ENCODE measurements at places on chromosomes 7 and 10.

DNA sequence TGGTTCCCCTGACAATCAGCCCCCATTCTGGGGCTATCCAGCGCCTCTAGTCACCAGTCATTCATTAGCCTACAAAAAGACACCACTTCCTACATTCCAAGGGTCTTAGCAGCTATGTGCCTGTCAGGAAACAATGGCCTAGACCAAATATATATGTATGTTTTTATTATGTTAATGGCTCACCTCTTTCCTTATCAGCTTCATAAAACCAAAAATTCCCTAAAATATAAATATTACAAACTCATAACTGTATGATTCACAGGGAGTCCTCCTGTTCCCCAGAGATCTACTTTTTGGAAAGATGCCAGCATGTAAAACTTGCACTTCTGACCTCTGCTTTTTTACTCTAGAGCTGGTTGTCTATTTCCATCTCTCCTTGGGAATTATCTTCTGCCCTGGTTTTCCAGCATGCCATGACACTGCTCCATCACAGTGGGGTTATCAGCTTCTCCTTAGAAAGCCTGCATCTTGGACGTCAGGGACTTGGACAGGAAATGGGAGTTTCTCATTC, 79.2 kb downstream of the ABCA13 start:
- DNase-seq, result no peak

DNA sequence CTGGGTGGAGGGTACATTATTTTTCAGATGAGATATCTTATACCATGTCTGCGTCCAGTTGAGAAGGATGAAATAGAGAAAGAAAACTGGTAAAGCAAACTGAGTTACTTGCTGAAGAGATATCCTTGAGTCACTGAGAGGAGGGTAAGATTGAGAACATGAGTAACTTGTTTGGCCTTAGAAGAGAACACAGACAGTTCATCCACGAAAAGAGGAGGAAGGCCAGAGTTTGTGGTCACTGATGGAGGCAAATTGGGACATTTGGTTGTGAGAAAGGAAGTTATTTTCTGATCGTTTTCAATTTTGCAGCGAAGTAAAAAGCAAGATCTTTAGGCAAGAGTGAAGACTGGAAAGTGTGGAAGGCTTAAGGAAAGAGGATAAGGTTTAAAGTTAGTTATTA, 15.6 kb downstream of the MBL2 start:
- DNase-seq, result no peak

- DNase-seq, result peak; percentile 41
Measured at GRCh38 chr7:1236831-1237701, 4.4 kb downstream of the UNCX start.

- DNase-seq, result no peak
Measured at GRCh38 chr7:1073142-1073977, 14.6 kb upstream of the GPER1 start.

DNA sequence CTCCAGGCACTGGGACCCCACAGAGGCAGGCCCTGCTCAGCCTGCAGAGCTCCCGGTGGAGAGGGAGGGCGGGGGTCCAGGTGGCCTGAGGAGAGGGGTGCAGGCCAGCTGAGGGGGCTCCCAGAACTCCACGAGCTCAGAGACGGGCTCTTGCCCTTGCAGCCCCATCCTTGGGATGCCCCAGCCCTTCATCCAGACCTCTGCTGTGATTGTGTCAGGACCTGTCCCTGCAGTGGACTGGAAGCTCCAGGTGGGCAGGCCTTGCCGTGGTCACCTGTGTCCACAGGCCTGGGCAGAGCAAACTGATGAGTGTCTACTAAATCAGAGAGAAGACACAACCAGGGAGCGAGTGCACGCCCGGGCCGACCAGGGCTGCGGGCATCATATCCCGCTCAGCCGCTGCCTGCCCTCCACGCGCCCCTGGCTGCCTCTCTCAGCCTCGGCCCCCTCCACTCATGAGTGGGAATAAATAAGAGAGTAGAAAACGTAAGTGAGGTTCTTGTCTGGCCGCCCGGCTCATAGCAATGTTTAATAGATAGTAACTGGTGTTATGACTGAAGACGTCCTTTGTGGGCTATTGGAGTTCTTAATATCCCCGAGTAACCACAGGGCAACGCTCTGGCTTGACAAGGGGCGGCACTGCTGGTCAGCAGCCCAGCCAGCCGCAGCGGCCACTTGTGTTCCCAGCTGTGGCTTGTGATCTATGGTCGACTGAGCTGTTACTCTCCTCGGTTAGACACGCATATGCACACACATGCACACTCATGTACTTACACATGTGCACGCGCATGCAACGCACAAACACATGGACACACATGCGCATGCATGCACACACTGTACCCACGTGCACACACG, 105.6 kb downstream of the LHPP start:
- DNase-seq, result no peak

DNA sequence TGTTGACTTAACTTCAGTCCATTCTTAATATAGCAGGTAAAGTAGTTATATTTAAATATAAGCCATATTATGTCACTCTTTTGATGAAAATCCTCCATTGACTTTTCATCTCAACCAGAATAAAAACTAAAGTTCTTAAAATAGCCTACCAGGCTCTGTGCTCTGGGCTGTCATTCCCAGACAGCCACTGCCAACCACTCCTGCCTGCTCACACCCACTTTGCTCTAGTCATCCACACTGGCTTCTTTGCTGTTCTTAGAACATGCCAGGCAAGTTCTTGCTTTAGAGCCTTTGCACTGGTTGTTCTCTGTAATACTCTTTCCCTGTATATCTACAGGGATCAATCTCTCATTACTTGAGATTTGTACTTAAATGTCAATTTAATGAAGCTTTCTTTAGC, 80.6 kb downstream of the ZEB1 start:
- no peak for DNase-seq

DNA sequence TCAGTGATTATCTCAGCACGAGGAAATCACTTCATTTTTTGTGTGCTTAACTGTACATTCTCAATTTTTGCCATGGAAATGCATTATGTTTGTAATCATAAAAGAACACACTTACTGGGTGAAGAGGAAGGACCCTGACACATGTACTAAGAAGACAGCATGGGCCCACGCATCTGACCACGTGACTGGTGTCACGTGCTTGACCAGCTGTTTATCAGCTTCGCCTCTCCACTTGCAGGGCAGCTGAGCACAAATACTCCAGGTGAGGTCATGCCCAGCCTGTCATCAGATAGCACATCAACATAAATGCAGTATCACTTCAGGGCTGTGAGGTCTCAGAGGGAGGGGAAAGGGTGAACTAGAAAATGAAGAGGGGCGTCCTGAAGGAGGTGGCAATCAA, 179.8 kb downstream of the EBF3 start:
- DNase-seq, result no peak

DNA sequence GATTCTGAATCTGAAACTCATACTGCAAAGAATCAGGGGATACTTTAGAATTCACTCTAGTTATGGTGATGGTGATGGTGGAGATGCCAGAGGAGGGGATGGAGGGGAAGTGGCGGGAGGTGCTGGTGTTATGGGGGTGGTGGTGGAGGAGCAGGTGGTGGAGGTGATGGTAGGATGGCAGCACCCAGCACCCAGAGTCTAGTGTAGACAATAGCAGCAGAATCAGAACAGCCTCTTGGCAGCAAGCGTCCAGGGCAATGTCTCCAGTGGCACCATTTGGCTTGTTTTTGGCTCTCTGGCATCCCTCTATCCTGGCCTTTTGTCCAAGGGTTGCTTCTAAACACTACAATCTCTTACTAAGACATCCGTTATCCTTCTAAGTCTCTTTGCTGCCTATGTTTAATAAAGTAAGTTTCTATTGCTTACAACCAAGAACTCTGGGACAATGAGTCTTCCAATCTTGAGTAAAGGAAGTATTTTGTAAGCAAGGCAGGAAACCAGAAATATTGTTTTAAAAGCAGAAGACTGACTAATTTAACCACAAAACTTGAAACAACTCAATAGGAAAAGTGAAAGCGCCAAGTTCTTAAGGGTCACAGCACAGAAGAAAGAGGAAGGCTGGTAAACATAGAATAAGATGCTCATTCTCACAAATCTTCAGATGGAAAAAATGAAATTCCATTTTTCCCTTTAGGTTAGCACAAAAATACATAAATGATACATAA, 42.4 kb upstream of the GDF10 start:
- DNase-seq, result no peak

- DNase-seq, result no peak
Measured at GRCh38 chr10:50395271-50395670, 144.0 kb upstream of the ASAH2 start.

DNA sequence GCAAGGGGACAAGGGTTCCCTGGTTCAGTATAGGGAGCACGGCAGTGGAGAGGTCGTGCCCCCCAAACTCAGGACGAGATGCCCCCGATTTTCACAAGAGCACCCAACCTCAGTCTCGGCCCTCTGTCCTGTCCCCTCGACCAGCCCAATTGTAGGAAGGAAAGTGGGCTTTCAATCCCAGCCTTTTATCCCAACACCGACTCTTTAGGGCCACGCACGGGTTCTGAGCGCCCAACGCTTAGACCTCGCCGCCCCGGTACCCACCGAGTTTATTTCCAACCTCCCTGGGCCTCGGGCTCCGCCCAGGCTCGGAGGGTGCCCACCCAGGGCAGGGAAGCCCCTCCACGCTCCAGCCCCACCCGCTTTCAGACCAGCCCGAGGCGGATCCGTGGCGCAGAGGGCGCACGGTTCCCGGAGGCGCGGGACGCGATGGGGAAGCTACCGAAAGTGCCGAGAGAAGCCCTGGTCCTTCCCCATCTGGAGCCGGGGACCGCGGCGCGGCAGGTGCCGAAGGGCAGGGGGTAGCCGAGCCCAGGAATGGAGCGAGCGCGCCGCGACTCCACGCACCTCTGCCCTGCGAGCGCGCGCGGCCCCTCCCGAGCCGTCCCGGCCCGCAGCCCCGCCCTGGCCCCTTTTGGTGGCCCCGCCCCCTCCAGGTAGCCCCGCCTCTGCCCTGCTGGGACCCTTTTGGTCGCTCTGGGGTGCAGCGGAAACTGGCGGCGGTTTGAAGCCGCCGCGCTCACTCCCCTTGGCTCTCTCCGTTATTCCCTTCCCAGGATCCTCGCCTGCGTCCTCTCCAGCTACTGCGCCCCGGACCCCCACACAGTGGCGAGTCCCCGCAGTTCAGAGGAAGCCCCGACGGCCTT, 20.4 kb downstream of the GRID2IP start:
- peak; percentile 82 for DNase-seq

GRCh38 chr7:9657257-9657656, 1223.8 kb downstream of the NXPH1 start:
- no peak for DNase-seq

Measured in HEK293T (cell line).